H9 (cell line): ENCODE measurements at places on chromosomes 5 and 9. TPM values are rescaled to one million over a fixed set of nuclear protein-coding genes. Genes with fewer than 3 reads are reported as not detected.
A peak's percentile ranks its signal among the peaks of the same experiment; 100 is the strongest.

Gene DMRT1
- total RNA-seq: not detected in 2 replicates

Gene P4HA2
- total RNA-seq: 15.1 and 15.3 TPM in 2 replicates

Gene NDUFB6
- total RNA-seq: 60.2 and 66.4 TPM in 2 replicates

Gene AMBP
- total RNA-seq: 0.20 and 0.81 TPM in 2 replicates

Gene GOLPH3
- total RNA-seq: 98.0 and 98.7 TPM in 2 replicates

Gene SPINK4
- total RNA-seq: not detected in 2 replicates

Gene PDE8B
- total RNA-seq: 0.07 TPM in 1 of 2 replicates, not detected in the other

Gene DENND4C
- 22.6 and 26.6 TPM in 2 replicates for total RNA-seq

Gene NIM1K
- 0.07 TPM in 1 of 2 replicates, not detected in the other for total RNA-seq

DNA sequence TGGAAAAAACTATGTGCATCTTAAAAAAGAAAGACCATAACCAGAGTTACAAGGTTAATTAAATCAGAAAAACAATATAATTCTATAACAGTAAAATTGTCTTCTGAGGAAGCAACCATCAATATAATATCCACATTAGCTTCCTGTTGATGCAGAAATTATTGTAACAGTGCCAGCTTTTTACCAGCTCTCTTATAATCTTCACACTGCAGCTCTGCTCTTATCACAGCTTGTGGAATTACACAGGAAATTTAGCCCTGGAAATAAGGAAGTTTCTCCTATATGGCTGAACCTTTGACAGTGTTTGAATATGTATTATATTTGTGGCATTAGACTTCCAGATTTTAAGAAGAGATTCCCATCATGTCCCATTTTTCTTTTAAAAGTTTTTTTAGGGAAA is 49.1 kb upstream of the TEK start:
- H3K27ac ChIP-seq: no peak overlapping the region
- no peak overlapping the region for H3K4me3 ChIP-seq
- peaks cover 11% of the 10 kb centered on the region; the same call in 1 of the 2 replicates for H3K36me3 ChIP-seq
- no peaks in the 10 kb centered on the region for H3K4me1 ChIP-seq

DNA sequence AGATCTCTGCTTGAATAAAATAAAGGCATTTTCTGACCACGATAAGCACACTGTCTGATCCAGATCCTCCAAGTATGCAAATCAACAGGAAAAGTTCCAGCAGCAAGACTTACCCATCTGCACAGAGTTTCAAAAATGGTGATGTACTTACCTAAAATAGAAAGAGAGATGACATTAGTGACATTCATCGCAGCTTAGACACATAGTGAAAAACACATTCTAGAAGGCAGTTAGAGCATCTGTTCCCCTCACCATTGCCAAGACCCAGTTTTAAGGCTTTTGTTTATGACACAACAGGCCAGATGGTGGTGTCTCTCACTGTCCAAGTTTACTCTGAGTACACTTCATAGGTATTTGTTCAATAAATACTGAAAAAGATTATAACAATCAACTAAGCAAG is 207.7 kb downstream of the PDE4D start:
- peaks cover 5% of the 10 kb centered on the region; the same call in 1 of the 2 replicates for H3K36me3 ChIP-seq
- H3K27me3 ChIP-seq: no peaks in the 10 kb centered on the region
- H3K4me3 ChIP-seq: no peak overlapping the region
- DNase-seq: no peak
- H3K4me1 ChIP-seq: no peaks in the 10 kb centered on the region

DNA sequence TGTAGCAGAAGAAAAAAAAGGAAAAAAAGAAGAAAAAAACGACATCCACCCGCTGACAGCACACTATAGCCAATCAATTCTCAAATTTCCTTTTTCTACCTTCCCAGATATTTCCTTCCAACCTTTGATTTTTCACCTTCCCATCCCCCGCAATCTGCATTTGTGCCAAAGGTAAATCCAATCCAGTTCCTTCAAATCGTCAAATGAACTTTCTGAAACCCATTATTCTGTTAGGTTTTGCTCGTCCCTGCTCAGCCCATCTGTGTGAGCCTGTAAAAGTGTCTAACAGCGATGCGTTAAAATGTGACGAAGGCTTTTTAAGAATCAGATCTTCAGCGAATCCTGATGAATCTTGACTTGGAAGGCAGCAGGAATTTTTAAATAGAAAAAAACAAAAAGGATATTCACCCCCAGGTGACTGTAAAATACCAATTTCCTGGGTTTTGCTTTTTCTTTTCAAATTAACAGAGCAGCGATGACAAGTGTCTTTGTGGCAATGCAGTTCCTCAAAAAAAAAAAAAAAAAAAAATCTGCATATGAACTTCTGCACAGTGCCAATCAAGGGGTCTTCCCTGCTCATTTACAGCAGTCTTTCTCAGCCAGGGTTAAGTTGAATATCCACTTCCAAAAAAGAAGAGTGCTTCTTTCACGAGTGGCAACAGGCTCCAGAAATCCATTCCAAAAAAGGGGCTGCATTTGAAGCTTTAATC is 367 bp upstream of the SHC3 start:
- H3K4me1 ChIP-seq: peaks cover 13% of the 10 kb centered on the region; the same call in 1 of the 2 replicates
- DNase-seq: no peak
- no peak overlapping the region for H3K27ac ChIP-seq
- no peaks in the 10 kb centered on the region; the same call in 1 of the 2 replicates for H3K27me3 ChIP-seq
- peak overlapping the region; percentile 78 for H3K4me3 ChIP-seq

GRCh38 chr9:107345327-107345726 is 62.2 kb downstream of the RAD23B start:
- no peaks in the 10 kb centered on the region for H3K27me3 ChIP-seq
- no peak overlapping the region for H3K4me3 ChIP-seq
- H3K27ac ChIP-seq: no peak overlapping the region
- DNase-seq: no peak
- H3K36me3 ChIP-seq: no peaks in the 10 kb centered on the region

DNA sequence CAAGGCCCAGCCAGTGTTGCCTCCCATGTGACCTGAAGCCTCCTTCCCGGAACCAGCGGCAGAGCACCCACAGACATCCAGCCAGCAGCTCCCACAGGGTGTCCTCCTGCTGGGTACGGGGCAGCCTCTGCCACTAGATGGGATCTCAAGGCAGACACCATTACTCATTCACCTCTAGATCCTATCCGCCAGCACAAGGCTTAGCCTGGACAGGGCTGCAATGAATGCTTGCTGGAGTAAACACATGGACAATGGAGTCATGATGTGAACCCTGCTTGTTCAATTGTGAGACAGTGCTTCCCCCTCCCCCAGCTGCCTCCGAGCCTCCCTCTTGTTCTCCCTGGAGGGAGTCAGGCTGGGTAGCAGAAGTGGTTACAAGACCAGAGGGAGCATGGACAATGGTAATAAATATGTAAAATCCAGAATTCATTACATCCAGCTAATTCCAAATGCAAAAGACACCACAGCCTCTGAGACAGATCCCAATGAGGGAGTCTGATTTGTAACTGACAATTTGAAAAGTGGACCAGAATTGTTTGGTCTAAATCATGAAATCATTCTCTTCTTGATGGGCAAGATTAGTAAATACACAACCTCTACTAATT is 132.0 kb downstream of the CRB2 start:
- no peaks in the 10 kb centered on the region; the same call in 1 of the 2 replicates for H3K27me3 ChIP-seq
- no peak overlapping the region for H3K4me3 ChIP-seq
- peaks cover under 1% of the 10 kb centered on the region; the same call in 1 of the 2 replicates for H3K4me1 ChIP-seq
- H3K36me3 ChIP-seq: no peaks in the 10 kb centered on the region

DNA sequence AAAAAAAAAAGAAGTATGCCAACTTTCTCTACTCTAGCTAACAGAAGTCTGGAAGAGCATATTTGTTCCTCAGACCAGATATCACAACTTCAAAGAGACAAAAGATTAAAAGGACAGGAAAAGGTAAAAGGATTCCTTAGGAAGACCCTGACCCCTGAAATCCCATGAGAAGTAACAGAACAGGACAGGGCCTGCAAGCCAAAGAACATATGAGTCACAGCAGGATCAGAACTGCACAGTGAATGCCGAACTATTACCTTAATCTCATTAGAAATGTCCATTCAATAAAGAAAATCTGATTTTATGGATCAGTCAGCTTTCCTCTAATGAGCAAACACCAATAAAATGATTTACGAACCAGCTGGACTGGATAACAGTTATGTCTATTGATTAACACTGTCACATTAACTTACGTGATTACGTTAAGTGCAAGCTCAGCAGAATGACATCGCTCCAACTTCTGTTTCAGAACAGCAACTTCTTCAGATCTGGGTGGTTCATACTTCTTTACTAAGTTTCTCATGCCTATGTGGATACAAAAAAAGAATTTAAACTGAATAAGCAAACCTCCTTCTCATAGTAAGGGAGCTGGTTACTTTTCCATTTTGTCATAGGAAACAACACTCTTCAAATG is 13.6 kb downstream of the CCNH start:
- H3K27ac ChIP-seq: no peak overlapping the region
- H3K27me3 ChIP-seq: no peaks in the 10 kb centered on the region
- DNase-seq: no peak
- H3K4me1 ChIP-seq: no peaks in the 10 kb centered on the region
- H3K36me3 ChIP-seq: peaks cover 90% of the 10 kb centered on the region

DNA sequence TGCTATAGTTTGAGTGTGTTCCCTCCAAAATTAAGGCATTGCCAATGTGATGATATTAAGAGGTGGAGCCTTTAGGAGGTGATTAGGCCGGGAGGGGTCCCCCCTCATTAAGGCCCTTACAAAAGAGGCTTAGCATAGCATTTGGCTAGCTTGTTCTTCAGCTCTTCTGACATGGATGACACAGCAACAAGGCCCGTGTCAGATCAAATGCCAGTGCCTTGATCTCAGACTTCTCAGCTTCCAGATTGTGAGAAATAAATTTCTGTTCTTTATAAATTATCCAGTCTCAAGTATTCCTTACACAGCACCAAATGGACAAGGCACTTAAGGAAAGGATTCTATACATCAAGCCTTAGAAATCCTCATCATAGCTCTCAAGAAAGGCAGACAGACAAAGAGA is 31.8 kb downstream of the SLC38A9 start:
- peaks cover 6% of the 10 kb centered on the region for H3K36me3 ChIP-seq
- H3K27ac ChIP-seq: no peak overlapping the region
- H3K4me3 ChIP-seq: no peak overlapping the region

- H3K27me3 ChIP-seq: no peaks in the 10 kb centered on the region
- no peaks in the 10 kb centered on the region; the same call in 1 of the 2 replicates for H3K4me1 ChIP-seq
- no peak overlapping the region for H3K27ac ChIP-seq
- no peaks in the 10 kb centered on the region for H3K36me3 ChIP-seq
- H3K4me3 ChIP-seq: no peak overlapping the region
These were observed 49.6 kb upstream of the UBAC1 start for GRCh38 chr9:136010615-136011361.

DNA sequence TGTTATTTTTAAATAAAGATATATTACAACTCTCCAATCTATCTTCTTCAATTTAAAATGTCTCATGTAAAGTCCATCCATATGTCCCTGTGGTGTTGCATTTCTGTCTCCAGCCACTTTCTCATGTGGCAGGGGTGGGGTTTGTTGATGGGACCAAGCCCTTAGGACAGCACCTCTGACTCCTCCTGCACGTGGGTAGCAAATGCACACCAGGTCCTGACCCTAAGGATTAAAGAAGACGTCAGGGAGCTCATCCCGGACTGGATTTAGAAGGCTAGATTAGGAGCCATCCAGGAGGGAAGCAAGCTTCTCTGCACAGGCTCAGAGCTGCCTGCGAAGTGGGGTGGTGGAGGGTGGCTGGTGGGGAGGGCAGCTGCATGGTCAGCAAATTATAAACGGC is 38.9 kb upstream of the FAM120AOS start:
- peaks cover 19% of the 10 kb centered on the region for H3K36me3 ChIP-seq
- H3K4me1 ChIP-seq: no peaks in the 10 kb centered on the region
- no peak overlapping the region for H3K27ac ChIP-seq
- H3K4me3 ChIP-seq: no peak overlapping the region

GRCh38 chr9:77495834-77496671 is 152.1 kb downstream of the GNA14 start:
- H3K36me3 ChIP-seq: no peaks in the 10 kb centered on the region; the same call in 1 of the 3 replicates
- peaks cover 4% of the 10 kb centered on the region; the same call in 1 of the 2 replicates for H3K4me1 ChIP-seq
- no peak for DNase-seq
- no peak overlapping the region for H3K27ac ChIP-seq
- H3K4me3 ChIP-seq: no peak overlapping the region

- peaks cover 4% of the 10 kb centered on the region; the same call in 1 of the 2 replicates for H3K36me3 ChIP-seq
- DNase-seq: no peak
- no peaks in the 10 kb centered on the region for H3K27me3 ChIP-seq
- H3K4me1 ChIP-seq: no peaks in the 10 kb centered on the region
These were observed 7.5 kb downstream of the FRRS1L start for GRCh38 chr9:109159583-109159982.

GRCh38 chr9:72038408-72038807 is 22.0 kb downstream of the C9orf57 start:
- no peaks in the 10 kb centered on the region for H3K27me3 ChIP-seq
- no peak overlapping the region for H3K27ac ChIP-seq
- no peaks in the 10 kb centered on the region for H3K36me3 ChIP-seq
- H3K4me1 ChIP-seq: no peaks in the 10 kb centered on the region

GRCh38 chr5:60812426-60812825 is 31.6 kb downstream of the ELOVL7 start:
- H3K27me3 ChIP-seq: no peaks in the 10 kb centered on the region
- H3K27ac ChIP-seq: no peak overlapping the region
- H3K36me3 ChIP-seq: no peaks in the 10 kb centered on the region
- no peaks in the 10 kb centered on the region; the same call in 1 of the 2 replicates for H3K4me1 ChIP-seq
- no peak for DNase-seq

DNA sequence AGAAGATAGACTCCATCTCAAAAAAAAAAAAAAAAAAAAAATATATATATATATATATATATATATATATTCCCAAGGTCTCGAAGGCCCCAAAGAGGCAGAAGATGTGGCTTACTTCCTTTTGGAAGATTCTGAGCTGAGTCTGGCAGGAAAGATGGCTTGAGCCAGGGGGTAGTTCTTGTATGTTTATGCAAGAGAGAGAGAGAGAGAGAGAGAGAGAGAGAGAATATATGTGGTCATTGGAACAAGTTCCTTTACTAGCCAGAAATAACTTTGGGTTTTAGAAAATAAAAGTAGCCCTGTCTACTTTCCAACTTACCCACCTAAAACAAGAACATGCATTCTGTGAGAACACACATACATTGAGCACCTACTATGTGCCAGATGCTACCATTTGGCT is 17.6 kb downstream of the NCS1 start:
- no peaks in the 10 kb centered on the region for H3K27me3 ChIP-seq
- no peaks in the 10 kb centered on the region for H3K36me3 ChIP-seq
- H3K4me3 ChIP-seq: no peak overlapping the region
- DNase-seq: no peak
- no peak overlapping the region for H3K27ac ChIP-seq

GRCh38 chr9:106962122-106962521 is 99.2 kb downstream of the ZNF462 start:
- H3K4me3 ChIP-seq: no peak overlapping the region
- H3K4me1 ChIP-seq: peaks cover 2% of the 10 kb centered on the region; the same call in 1 of the 2 replicates
- DNase-seq: no peak
- peaks cover 49% of the 10 kb centered on the region for H3K36me3 ChIP-seq

- peaks cover 17% of the 10 kb centered on the region for H3K4me1 ChIP-seq
- H3K27me3 ChIP-seq: no peaks in the 10 kb centered on the region
- DNase-seq: no peak
- H3K27ac ChIP-seq: no peak overlapping the region
- H3K4me3 ChIP-seq: no peak overlapping the region
These were observed 39.8 kb downstream of the RAPGEF1 start for GRCh38 chr9:131700076-131700475.

GRCh38 chr9:21871256-21871975 is 69.0 kb downstream of the MTAP start:
- peaks cover 15% of the 10 kb centered on the region for H3K36me3 ChIP-seq
- no peak overlapping the region for H3K27ac ChIP-seq
- H3K4me3 ChIP-seq: no peak overlapping the region
- DNase-seq: no peak

- H3K4me3 ChIP-seq: no peak within 1 kb of the TSS
- DNase-seq: no peak
- H3K27me3 ChIP-seq: no peaks in the 10 kb centered on the region
- no peak within 1 kb of the TSS for H3K27ac ChIP-seq
- no peaks in the 10 kb centered on the region for H3K36me3 ChIP-seq
These were observed at the start of gene SGCD for GRCh38 chr5:156326718-156327259. Gene SGCD (plus strand): TSS chr5:156327164.
